ENCODE measurements at places on chromosomes 1 and 21.

DNA sequence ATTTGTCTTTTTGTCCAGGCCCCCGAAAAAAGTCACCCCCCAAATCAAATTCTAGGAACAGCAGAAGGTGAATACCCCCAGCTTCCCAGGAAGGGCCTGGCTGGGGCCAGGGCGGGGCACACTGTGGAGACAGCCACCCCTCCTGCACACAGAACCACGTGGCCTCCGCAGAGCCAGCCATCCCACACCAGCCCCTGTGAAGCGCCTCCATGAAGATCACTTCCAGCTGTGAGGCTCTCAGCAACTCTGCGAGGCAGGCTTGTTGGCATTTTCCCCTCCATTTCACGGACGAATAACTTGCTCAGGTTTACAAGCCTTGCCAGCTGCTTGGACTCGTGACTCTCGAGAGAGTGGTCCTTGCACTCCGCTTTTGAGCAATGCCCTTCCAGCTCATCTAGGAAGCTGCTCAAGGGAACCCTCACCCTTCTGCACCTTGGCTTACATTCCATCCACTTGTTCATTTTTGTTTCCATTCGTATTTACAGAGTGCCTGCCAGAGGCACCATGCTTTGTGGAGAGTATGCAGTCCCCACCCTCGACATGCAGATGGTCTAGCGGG is 48.2 kb downstream of the SYT6 start:
- no peak for DNase-seq

- DNase-seq: no peak
These were observed 113.7 kb downstream of the ZSCAN20 start for GRCh38 chr1:33586106-33586505.

DNA sequence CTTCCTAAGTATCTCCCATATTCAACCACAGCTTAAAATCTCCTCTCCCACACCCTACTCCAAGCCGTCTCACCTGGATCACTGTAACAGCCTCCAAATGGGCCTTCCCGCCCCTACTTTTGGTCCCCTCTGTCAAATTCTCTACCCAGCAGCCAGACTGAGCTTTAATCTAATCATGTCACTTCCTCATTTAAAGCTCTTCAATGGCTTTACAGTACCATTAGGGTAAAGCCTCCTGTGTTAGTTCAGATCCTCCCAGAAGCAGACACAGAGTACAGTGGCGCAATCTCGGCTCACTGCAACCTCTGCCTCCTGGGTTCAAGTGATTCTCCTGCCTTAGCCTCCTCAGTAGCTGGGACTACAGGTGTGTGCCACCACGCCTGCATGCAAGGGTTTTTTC is 46.8 kb upstream of the PSEN2 start:
- DNase-seq: no peak

DNA sequence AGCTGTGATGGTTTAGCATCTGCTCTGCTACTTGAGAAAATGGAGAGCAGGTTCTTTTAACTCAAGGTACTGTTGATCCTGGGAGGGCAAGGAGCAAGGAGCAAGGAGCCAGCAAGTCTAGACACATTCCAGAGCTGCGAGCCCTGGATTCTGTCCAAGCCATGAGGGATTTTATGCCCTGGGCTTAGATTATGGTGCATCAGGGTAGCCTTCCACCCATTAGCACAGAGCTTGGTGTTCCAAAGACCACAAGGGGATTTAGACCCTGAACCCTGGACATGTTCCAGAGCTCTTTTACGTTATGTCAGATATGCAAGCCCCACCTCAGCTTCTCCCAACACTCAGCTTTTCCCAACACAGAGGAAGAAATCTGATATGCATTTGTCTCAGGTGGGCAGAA is 2.0 kb upstream of the OR14I1 start:
- no peak for DNase-seq

GRCh38 chr1:56295949-56296929 is 283.1 kb downstream of the PLPP3 start:
- no peak for DNase-seq

- DNase-seq: no peak
These were observed 4.9 kb upstream of the DMRTA2 start for GRCh38 chr1:50427818-50428779.

Measured in suppressor macrophage (primary cell).